Activated CD4-positive, alpha-beta memory T cell treated with anti-CD3 and anti-CD28 coated beads, Interleukin-2, amount 10 ng/mL, durations not matched to agents 7 days and 5 days (primary cell): ENCODE measurements at places on chromosomes 12 and 14. TPM values are rescaled to one million over a fixed set of nuclear protein-coding genes. Genes with fewer than 3 reads are reported as not detected.

Gene TAS2R8
- total RNA-seq = not detected

Gene GDF3
- total RNA-seq = not detected

Gene FBXO21
- 26.1 TPM for total RNA-seq

Gene SLC6A13
- total RNA-seq = not detected

Gene ULK1
- total RNA-seq = 35.2 TPM

Gene KRT6B
- not detected for total RNA-seq

Gene OR11H7
- total RNA-seq = not detected

Gene ACIN1
- total RNA-seq = 166 TPM

Gene SRRM4
- not detected for total RNA-seq

GRCh38 chr14:96362071-96362964 is 823 bp downstream of the ATG2B start:
- peak overlapping the region; percentile 81 for H3K27ac ChIP-seq
- H3K4me3 ChIP-seq = peak overlapping the region; percentile 80
- H3K4me1 ChIP-seq = peaks cover 40% of the 10 kb centered on the region
- H3K36me3 ChIP-seq = peaks cover 4% of the 10 kb centered on the region

- no peak for DNase-seq
- H3K4me3 ChIP-seq = no peak overlapping the region
- no peaks in the 10 kb centered on the region for H3K4me1 ChIP-seq
- no peaks in the 10 kb centered on the region for H3K36me3 ChIP-seq
Observed at GRCh38 chr12:99960311-99960710, 24.4 kb downstream of the ANKS1B start.

DNA sequence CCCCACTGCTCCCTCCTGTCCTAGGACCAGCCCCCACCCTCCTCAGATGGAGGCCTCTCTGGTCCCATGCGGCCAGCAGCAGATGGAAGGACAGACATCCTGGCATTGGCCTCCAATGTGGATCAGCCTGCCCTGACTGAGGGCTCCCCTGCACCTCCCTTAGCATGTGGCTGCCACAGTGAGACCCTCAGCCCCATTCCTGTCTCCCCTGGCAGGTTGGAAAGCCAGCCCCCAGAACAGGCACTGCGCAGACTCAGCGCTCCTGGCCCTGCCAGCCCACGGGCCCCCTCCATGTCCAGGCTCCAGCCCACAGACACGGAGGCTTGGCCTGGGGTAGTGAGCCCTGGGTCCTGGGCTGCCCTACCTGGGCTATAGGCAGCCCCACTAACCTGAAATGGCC is 47.2 kb upstream of the DIO3 start:
- H3K4me3 ChIP-seq = no peak overlapping the region
- H3K36me3 ChIP-seq = no peaks in the 10 kb centered on the region
- H3K27ac ChIP-seq = no peak overlapping the region
- no peaks in the 10 kb centered on the region for H3K4me1 ChIP-seq
- no peaks in the 10 kb centered on the region for H3K27me3 ChIP-seq

DNA sequence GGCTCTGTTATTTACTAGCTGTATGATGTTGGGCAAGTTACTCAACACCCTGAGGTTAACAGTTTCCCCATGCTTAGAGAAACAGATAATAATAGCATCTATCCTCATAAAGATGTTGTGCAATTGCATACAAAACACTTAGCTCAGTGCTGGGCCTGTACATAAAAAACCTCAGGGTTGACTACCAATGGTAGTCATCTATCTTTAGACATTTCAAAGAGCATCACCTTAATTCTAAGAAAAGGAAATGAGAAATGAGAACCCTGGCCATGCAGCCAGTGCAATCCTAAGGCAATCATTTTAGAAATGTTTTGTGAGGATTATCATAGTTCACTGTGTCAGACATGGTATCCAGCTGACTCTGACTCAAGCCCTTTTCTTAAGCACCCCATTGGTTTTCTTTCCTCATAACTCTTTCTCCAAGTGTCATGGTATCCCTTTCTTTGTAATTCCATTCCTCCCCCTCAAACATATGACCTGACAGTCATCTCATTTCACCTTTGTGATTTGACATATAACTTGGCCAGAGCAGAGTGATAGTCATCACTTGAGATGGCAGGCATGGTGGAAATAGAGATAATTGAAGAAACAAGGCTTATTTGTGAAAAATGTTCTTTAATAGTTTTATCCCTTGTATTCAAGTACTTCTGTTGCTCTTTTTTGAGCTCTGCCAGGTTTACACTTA is 29.5 kb upstream of the OSBPL8 start:
- DNase-seq = no peak
- peak overlapping the region; percentile 38 for H3K27ac ChIP-seq
- no peaks in the 10 kb centered on the region for H3K36me3 ChIP-seq
- no peak overlapping the region for H3K4me3 ChIP-seq
- H3K4me1 ChIP-seq = peaks cover 19% of the 10 kb centered on the region

DNA sequence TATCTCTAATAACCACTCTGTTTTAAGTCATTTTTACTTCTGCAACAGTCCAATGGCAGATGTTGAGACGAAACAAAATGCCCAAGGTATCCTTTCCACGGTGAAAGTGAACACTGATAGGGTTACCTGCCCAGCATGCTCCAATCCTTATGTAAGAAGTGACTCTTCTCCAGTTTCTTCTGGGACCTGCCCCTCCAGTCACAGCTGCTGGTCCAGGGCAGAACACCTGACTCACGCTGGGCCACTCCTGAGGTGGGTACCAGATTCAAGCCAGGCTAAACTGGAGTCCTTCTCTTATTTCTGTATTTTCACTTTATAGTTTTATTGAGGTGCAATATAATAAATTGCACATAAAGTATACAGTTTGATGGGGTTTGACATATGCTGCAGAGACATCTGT is 16.7 kb downstream of the NT5DC3 start:
- no peak overlapping the region for H3K27ac ChIP-seq
- H3K27me3 ChIP-seq = no peaks in the 10 kb centered on the region
- H3K4me3 ChIP-seq = no peak overlapping the region
- no peak for DNase-seq

DNA sequence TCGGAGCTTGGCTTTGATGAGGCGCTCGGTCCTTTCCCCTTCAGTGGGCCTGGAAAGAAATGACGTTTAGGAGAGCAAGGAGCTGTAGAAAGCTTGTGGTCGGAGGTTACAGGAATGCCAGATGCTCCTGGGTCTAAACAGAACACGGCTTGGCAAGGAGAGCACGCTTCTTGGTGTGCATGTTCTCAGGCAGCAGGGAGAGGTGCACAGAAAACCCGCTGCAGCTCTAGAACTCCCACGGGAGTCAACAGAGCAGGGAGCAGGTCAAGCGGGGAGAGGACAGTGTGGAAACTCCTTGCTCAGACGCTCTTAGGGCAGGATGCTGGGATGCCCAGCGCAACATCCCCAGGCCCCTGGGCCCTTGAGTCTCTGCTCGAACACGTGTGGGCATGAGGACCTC is 51.0 kb downstream of the SSH1 start:
- peaks cover 68% of the 10 kb centered on the region for H3K36me3 ChIP-seq
- no peak for DNase-seq
- H3K27ac ChIP-seq = no peak overlapping the region
- H3K4me1 ChIP-seq = peaks cover 13% of the 10 kb centered on the region
- H3K27me3 ChIP-seq = no peaks in the 10 kb centered on the region

DNA sequence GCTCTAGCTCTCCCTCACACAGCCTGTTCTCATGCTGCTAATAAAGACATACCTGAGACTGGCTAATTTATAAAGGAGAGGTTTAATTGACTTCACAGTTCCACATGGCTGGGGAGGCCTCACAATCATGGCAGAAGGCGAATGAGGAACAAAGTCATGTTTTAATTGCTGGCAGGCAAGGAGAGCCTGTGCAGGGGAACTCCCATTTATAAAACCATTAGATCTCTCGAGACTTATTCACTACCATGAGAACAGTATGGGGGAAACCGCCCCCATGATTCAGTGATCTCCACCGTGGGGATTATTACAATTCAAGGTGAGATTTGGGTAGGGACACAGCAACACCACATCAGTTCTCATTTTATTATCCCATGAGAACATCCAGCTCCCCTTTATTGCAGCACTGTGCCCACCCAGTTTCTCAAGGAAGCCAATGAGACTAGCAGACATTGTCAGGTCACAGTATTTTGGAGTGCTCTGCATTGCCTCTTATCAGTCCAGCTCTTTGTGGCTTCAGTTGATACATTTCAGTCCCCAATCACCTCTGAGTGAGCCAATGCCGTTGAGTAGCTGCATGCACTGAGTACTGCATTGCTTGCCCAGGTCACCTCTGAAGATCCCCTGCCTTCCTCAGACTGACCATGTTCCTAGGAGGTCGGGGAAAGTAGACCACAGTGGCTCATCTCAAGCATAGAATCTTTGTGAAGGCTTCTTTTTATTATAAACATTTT is 131.2 kb downstream of the CRADD start:
- no peaks in the 10 kb centered on the region for H3K36me3 ChIP-seq
- H3K27ac ChIP-seq = no peak overlapping the region
- DNase-seq = no peak
- H3K4me3 ChIP-seq = no peak overlapping the region
- H3K27me3 ChIP-seq = no peaks in the 10 kb centered on the region

- no peak for DNase-seq
- H3K4me1 ChIP-seq = peaks cover 14% of the 10 kb centered on the region
- H3K27ac ChIP-seq = no peak overlapping the region
- H3K36me3 ChIP-seq = peaks cover 28% of the 10 kb centered on the region
- H3K4me3 ChIP-seq = no peak overlapping the region
Observed at GRCh38 chr12:53602176-53602864, 23.9 kb downstream of the ATF7 start.

- no peaks in the 10 kb centered on the region for H3K27me3 ChIP-seq
- H3K27ac ChIP-seq = no peak overlapping the region
- peaks cover 16% of the 10 kb centered on the region for H3K36me3 ChIP-seq
- no peak for DNase-seq
- no peak overlapping the region for H3K4me3 ChIP-seq
Observed at GRCh38 chr12:107337346-107338095, 244.2 kb upstream of the CRY1 start.

- H3K27ac ChIP-seq = peak overlapping the region; percentile 21
- H3K36me3 ChIP-seq = peaks cover 19% of the 10 kb centered on the region
- H3K4me3 ChIP-seq = no peak overlapping the region
- peaks cover 52% of the 10 kb centered on the region for H3K4me1 ChIP-seq
- H3K27me3 ChIP-seq = no peaks in the 10 kb centered on the region
Observed at GRCh38 chr14:51844081-51844881, 16.1 kb upstream of the GNG2 start.

DNA sequence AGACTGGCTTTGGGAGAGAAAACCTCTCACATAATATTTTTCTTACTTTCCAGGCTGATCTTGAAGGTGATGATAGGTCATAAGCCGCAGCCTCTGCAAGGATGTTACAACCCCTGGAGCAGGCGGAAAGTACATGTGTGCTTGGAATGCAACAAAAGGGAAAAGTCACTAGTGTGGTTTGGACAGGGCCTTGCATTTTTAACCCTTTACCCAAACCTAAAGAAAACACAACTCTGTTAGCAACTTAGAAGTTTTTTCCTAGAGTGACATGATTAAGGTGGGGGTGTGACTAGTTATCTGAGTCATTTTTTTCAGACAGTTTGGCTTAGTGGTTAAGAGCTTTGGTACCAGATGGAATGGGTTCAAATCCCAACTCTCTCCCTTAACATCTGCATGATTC is 97.0 kb downstream of the TMEM30B start:
- H3K4me1 ChIP-seq = peaks cover 29% of the 10 kb centered on the region
- H3K27me3 ChIP-seq = peaks cover 12% of the 10 kb centered on the region
- no peaks in the 10 kb centered on the region for H3K36me3 ChIP-seq
- DNase-seq = no peak

- H3K27ac ChIP-seq = peak overlapping the region; percentile 80
- peaks cover 3% of the 10 kb centered on the region for H3K36me3 ChIP-seq
- no peaks in the 10 kb centered on the region for H3K27me3 ChIP-seq
- H3K4me1 ChIP-seq = peaks cover 35% of the 10 kb centered on the region
- peak overlapping the region; percentile 66 for H3K4me3 ChIP-seq
Observed at GRCh38 chr14:22007363-22007762, 333.7 kb upstream of the OR4E1 start.

- DNase-seq = no peak
- no peaks in the 10 kb centered on the region for H3K36me3 ChIP-seq
- H3K27me3 ChIP-seq = peaks cover 9% of the 10 kb centered on the region
Observed at GRCh38 chr12:30878024-30878423, 48.5 kb upstream of the TSPAN11 start.

DNA sequence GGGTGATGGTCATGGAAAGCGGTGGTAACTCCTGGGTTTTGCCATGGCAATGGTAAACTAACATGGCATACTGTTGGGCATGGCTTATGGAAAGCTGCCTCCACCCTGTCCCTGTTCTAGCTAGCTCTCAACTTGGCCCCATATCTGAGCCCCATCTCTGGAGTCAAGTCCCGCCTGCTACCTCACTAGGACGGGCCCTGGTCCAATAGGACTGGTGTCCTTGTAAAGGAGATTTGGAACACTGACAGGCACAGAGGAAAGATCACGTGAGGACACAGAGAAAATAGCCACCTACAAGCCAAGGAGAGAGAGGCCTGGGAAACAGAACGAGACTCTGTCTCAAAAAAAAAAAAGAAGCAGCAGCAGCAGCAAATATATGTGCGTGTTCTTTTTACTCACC is 59.8 kb downstream of the RNFT2 start:
- no peak overlapping the region for H3K27ac ChIP-seq
- no peaks in the 10 kb centered on the region for H3K27me3 ChIP-seq
- no peak overlapping the region for H3K4me3 ChIP-seq
- H3K4me1 ChIP-seq = no peaks in the 10 kb centered on the region

GRCh38 chr14:61120576-61120975 is 139.5 kb downstream of the SLC38A6 start:
- peak overlapping the region; percentile 64 for H3K4me3 ChIP-seq
- H3K27me3 ChIP-seq = no peaks in the 10 kb centered on the region
- H3K4me1 ChIP-seq = peaks cover 20% of the 10 kb centered on the region
- H3K36me3 ChIP-seq = peaks cover 7% of the 10 kb centered on the region

GRCh38 chr12:14896521-14897169 is 11.0 kb upstream of the MGP start:
- no peak overlapping the region for H3K4me3 ChIP-seq
- no peak for DNase-seq
- H3K4me1 ChIP-seq = no peaks in the 10 kb centered on the region
- no peaks in the 10 kb centered on the region for H3K27me3 ChIP-seq

DNA sequence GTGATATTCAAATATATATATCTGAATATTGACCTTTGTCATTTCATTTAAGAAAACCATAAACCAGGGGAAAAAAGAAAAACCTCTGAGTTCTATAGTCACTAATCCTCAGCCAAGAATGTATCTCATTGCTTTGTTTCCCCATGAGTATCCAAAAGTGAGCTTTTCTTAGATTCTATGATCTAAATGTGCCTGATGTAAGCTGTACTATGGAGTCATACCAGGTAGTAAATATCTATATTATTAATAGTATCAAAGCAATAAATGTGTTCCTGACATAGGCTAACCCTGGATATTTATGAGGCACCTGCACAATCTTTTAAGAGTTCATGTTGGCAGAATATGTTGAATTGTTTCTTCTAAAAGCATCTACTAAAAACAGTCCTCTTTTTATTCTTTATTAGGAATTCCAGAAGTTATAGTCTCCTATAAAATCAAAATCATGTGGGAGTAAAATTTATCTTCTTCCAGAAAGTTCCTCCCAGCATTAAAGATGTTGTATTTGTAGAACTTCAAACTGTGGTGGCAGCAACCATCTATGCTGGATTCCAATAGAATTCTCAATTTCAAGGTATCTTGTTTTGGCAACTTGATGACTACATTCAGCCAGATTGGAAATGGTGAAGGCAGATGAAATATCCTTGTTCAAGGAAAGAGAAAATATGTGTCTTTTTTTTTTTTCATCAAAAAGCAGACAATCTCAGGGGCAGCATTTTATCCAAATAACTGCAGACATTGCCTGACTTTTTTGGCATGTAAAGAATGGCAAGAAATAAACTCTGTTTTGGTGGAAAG is 139.7 kb upstream of the RASSF8 start:
- no peak overlapping the region for H3K27ac ChIP-seq
- H3K4me1 ChIP-seq = peaks cover 6% of the 10 kb centered on the region
- no peak for DNase-seq
- no peaks in the 10 kb centered on the region for H3K36me3 ChIP-seq

- H3K4me3 ChIP-seq = no peak overlapping the region
- H3K36me3 ChIP-seq = no peaks in the 10 kb centered on the region
- no peak overlapping the region for H3K27ac ChIP-seq
- H3K27me3 ChIP-seq = peaks cover 57% of the 10 kb centered on the region
Observed at GRCh38 chr12:51847643-51848325, 734 bp downstream of the FIGNL2 start.
